ENCODE measurements at places on chromosomes 4 and X.

DNA sequence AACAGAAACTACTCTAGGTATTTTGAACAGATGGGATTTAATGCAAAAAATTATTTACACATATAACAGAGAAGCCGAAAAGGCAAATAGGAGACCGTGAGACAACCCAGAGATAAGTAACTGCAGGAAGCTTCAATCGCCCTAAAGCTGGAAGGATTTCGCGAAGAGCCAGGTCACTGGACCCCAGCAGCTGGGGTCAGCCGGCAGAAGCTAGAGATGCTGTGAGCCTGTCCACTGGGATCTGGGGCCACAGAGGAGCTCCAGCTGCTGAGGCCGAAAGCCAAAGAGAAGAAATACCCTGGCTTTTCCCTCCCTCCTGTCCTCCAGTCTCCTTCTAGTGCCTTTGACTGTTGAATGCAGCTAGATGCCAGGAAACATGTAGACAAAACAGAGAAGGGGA, 192.8 kb upstream of the BCOR start:
- H3K27ac ChIP-seq: no peak overlapping the region
- DNase-seq: no peak
- no peak overlapping the region for H3K4me3 ChIP-seq
- H3K4me1 ChIP-seq: no peaks in the 10 kb centered on the region
- peaks cover 23% of the 10 kb centered on the region for H3K27me3 ChIP-seq

DNA sequence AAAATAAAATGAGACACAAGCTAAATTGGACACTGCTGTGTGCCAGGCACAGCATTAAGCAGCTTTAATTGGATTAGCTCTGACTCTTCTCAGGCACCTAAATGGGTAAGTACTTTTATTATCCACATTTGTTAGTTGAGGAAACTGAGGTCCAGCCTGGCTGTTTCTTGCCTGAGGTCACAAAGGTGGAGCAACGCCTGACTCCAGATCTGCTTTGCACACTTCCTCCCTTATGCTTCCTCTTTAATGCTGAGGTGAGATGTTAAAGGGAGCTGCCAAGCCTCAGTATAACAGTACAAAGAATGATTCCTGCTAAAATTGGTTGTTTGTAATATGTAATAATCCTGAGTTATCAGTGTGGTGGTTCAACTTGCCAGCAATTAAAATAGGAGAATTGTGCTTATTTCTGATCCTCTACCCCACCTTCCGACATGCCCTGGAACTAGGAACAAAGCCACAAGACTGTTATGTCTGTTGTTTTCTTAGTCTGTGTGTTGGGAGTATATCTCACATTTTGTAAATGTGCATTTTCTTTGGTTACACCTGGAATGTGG, 74.4 kb downstream of the AFF1 start:
- peaks cover 24% of the 10 kb centered on the region for H3K36me3 ChIP-seq
- no peaks in the 10 kb centered on the region for H3K27me3 ChIP-seq
- no peak for DNase-seq
- H3K27ac ChIP-seq: peak overlapping the region; percentile 16
- H3K4me1 ChIP-seq: peaks cover 78% of the 10 kb centered on the region

DNA sequence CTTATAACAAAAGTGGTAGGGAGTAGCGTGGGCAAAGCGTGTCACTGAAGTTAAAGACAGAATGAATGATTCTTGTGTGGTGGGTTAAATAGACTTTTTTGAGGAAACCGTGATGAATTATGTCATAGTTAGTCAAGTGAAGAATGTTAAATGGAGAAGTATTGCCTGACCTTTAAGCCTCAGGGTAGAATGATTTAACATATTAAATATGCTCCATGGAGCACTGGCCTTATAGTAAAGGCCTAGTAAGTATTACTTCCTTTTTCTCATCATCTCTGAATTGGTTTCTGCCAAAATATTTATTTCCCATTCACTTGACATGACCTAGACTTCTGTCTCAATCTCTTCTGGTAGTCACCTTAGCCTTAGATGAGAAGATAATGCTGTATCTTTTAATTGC, 23.7 kb downstream of the MAGEB1 start:
- H3K27ac ChIP-seq: no peak overlapping the region
- H3K4me1 ChIP-seq: no peaks in the 10 kb centered on the region
- no peaks in the 10 kb centered on the region for H3K36me3 ChIP-seq
- H3K27me3 ChIP-seq: peaks cover 22% of the 10 kb centered on the region
- no peak for DNase-seq

- no peaks in the 10 kb centered on the region for H3K27me3 ChIP-seq
- peak within 1 kb of the TSS; percentile 96 for H3K27ac ChIP-seq
- H3K4me1 ChIP-seq: peaks cover 56% of the 10 kb centered on the region
- H3K36me3 ChIP-seq: peaks cover 58% of the 10 kb centered on the region
- peak; percentile 99 for DNase-seq
Measured at GRCh38 chr4:189940178-189941004, at the start of gene FRG1. Gene FRG1 (plus strand): TSS chr4:189940872. CDS start chr4:189941010, 138 bp downstream.

DNA sequence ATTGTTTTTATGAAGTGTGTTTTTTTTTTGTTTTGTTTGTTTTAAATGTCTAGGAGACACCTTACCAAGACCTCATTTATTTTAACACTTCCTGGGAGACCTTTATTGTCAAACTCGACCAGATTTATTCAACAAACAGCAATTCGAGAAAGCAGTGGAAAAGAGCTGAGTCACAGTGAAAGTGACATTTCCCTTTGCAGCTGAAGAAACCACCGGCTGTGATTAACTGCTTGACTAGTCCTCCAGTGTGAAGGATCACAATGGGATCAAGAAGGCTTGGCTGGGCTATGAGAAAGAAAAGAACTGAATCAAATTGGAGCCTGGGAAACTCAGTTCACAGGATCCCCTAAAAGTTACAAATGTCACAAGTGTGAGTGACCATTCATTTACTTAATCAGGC, 11.9 kb upstream of the ADH7 start:
- no peak for DNase-seq
- peaks cover 4% of the 10 kb centered on the region for H3K27me3 ChIP-seq
- H3K27ac ChIP-seq: peak overlapping the region; percentile 12
- no peaks in the 10 kb centered on the region for H3K36me3 ChIP-seq
- H3K4me1 ChIP-seq: peaks cover 15% of the 10 kb centered on the region

- H3K4me1 ChIP-seq: no peaks in the 10 kb centered on the region
- H3K27ac ChIP-seq: no peak overlapping the region
- H3K4me3 ChIP-seq: no peak overlapping the region
Measured at GRCh38 chr4:53490965-53491622, 100.2 kb downstream of the LNX1 start.

- no peak overlapping the region for H3K4me3 ChIP-seq
- H3K36me3 ChIP-seq: no peaks in the 10 kb centered on the region
- DNase-seq: no peak
- H3K27me3 ChIP-seq: peaks cover 13% of the 10 kb centered on the region
- H3K4me1 ChIP-seq: no peaks in the 10 kb centered on the region
- no peak overlapping the region for H3K27ac ChIP-seq
Measured at GRCh38 chrX:106177106-106177981, 9.2 kb downstream of the PWWP3B start.

DNA sequence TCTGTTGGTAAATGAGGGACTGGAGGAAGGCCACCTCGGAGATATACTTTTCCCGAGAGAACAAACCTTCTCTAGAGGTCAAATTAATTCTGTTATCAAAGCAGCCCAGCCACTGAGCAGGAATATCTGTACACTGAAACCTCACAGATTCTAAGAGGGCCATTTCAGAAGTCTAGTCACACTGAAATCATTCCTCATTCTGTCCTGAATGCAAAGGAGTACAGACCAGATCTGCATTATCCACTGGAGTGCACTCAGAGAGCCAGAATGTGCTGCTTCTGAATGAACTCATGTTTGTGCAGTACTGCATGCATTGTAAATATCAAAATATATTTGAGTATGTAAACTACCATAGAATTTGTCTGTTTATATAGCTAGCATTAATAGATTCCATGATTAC, 278.3 kb upstream of the FSTL5 start:
- no peak overlapping the region for H3K27ac ChIP-seq
- no peaks in the 10 kb centered on the region for H3K4me1 ChIP-seq
- H3K27me3 ChIP-seq: no peaks in the 10 kb centered on the region
- no peak for DNase-seq
- H3K36me3 ChIP-seq: no peaks in the 10 kb centered on the region

GRCh38 chr4:133452678-133453077, 303.6 kb downstream of the PCDH10 start:
- no peak for DNase-seq
- no peaks in the 10 kb centered on the region for H3K4me1 ChIP-seq
- H3K27ac ChIP-seq: no peak overlapping the region
- H3K36me3 ChIP-seq: no peaks in the 10 kb centered on the region

GRCh38 chr4:92381616-92382015, 77.8 kb downstream of the GRID2 start:
- DNase-seq: no peak
- no peak overlapping the region for H3K27ac ChIP-seq
- H3K4me1 ChIP-seq: no peaks in the 10 kb centered on the region

DNA sequence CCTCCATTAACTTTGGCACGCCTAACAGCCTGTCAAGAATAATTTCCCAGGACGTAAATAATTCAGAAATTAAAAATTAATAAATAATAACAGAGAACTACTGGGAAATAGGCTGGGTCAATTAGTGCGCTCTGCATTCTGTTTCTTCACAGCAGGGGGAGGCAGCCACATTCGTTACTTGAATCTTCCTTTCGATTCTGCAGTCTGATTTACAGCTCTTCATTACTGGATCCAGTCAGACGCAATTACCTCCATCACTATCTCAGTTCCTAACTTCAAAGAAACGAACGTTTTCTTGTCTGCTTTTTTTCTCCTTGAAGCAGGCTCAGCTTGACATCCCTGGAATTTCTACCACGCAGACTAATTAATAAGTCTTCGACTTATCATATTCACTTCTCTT, 9.0 kb upstream of the RPL34 start:
- H3K36me3 ChIP-seq: peaks cover 56% of the 10 kb centered on the region
- H3K27me3 ChIP-seq: no peaks in the 10 kb centered on the region
- no peak for DNase-seq
- peaks cover 10% of the 10 kb centered on the region for H3K4me1 ChIP-seq
- H3K27ac ChIP-seq: no peak overlapping the region

DNA sequence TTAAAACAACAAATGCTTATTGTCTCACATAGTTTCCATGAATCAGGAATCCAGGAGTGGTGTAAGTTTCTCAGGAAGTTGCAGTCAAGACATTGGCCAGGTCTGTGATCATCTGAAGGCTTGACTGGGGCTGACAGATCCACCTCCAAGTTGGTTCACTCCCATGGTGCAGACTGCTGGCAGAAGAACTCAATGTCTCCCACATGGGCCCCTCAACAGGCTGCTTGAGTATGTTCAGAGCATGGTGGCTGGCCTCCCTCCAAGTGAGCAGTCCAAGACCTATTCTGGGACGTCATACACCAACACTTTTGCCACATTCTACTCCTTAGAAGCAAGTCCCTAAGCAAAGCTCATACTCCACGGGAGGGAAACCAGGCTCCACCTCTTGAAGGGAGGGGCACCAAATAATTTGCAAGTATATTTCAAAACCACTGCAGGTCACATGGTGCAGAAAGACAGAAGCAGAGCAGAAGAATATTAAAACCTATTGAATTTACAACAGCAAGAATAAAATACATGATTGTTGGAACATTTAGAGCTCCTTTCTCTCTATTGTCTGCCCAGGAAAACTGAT, 35.3 kb downstream of the LGI2 start:
- DNase-seq: no peak
- no peak overlapping the region for H3K4me3 ChIP-seq
- H3K27me3 ChIP-seq: peaks cover 3% of the 10 kb centered on the region
- no peaks in the 10 kb centered on the region for H3K36me3 ChIP-seq

- no peak overlapping the region for H3K27ac ChIP-seq
- H3K4me3 ChIP-seq: no peak overlapping the region
- DNase-seq: no peak
- H3K4me1 ChIP-seq: peaks cover 19% of the 10 kb centered on the region
Measured at GRCh38 chrX:97594646-97595224, 711.0 kb downstream of the RPA4 start.

DNA sequence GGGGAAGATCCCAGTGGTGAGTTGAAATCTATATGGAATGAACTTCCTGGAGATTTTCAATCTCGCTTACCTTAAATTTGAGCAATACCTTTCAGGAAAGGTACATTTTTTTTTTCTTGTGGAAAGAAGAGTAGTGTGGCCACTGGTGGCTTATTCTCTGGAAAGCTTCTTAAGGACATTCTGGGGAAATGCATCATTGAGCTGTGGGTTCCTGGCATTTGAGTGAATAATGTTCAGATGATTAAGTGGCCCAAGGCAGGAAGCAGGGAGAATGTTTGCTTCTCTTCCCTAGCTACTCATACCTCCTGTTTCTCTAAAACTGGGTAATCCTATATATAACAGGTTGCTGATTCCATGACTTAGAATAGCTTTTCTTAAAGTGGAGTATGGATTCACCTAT, 31.8 kb downstream of the STAG2 start:
- no peak for DNase-seq
- no peak overlapping the region for H3K4me3 ChIP-seq
- peaks cover 58% of the 10 kb centered on the region for H3K4me1 ChIP-seq
- peaks cover 18% of the 10 kb centered on the region for H3K36me3 ChIP-seq
- peak overlapping the region; percentile 57 for H3K27ac ChIP-seq

GRCh38 chr4:81207828-81208227, 7.2 kb downstream of the PRKG2 start:
- DNase-seq: no peak
- H3K27me3 ChIP-seq: peaks cover 65% of the 10 kb centered on the region
- H3K4me3 ChIP-seq: no peak overlapping the region
- no peaks in the 10 kb centered on the region for H3K4me1 ChIP-seq

GRCh38 chrX:111372086-111372485, 39.9 kb downstream of the DCX start:
- peaks cover 57% of the 10 kb centered on the region for H3K27me3 ChIP-seq
- DNase-seq: no peak
- H3K27ac ChIP-seq: no peak overlapping the region
- H3K4me3 ChIP-seq: no peak overlapping the region

DNA sequence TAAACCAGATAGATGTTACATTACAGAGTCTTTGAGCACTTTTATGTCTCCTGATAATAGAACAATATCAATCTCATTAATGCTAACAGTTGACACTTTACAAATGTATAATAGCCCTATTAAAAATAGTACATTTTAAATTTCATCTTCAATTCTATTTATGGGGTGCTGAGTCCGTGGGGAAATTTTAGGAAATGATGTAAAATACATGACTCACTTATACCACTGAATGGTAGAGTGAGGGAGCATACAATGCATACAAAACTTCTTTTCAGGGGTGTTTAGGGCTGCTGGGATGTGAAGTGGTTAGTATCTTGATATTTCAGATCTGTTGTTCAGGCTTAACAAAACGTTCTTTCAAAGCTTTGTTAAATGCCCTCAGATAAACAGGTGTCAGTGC, 696.2 kb downstream of the TRAM1L1 start:
- no peak overlapping the region for H3K4me3 ChIP-seq
- no peak overlapping the region for H3K27ac ChIP-seq
- H3K4me1 ChIP-seq: no peaks in the 10 kb centered on the region
- DNase-seq: no peak
- no peaks in the 10 kb centered on the region for H3K27me3 ChIP-seq

GRCh38 chrX:65910899-65911298, 129.0 kb downstream of the VSIG4 start:
- H3K27me3 ChIP-seq: peaks cover 26% of the 10 kb centered on the region
- no peak for DNase-seq
- H3K27ac ChIP-seq: no peak overlapping the region
- H3K4me1 ChIP-seq: no peaks in the 10 kb centered on the region
- H3K4me3 ChIP-seq: no peak overlapping the region

Data from activated T-cell treated with anti-CD3 and anti-CD28 coated beads, Interleukin-2, amount 50 U/mL, for 24 hours (primary cell).